ENCODE measurements at places on chromosomes 2 and 18. TPM values are rescaled to one million over a fixed set of nuclear protein-coding genes. Genes with fewer than 3 reads are reported as not detected.

The DYNAP gene
- total RNA-seq, result not detected

The ECEL1 gene
- 0.20 TPM for total RNA-seq

The STEAP3 gene
- total RNA-seq, result 32.7 TPM

The UGT1A3 gene
- total RNA-seq, result 0.19 TPM

The ARHGAP15 gene
- total RNA-seq, result not detected

The ATP6V1C2 gene
- 0.07 TPM for total RNA-seq

The SERPINB3 gene
- not detected for total RNA-seq

The RTP5 gene
- not detected for total RNA-seq

The ALLC gene
- total RNA-seq, result not detected

The CNNM4 gene
- total RNA-seq, result 10.3 TPM

The OST4 gene
- 550 TPM for total RNA-seq

The KATNAL2 gene
- total RNA-seq, result 1.4 TPM

The KLHL14 gene
- not detected for total RNA-seq

The RAB27B gene
- total RNA-seq, result 11.7 TPM

The FEV gene
- not detected for total RNA-seq

The MYO7B gene
- total RNA-seq, result 0.19 TPM

The MC2R gene
- not detected for total RNA-seq

The ACMSD gene
- not detected for total RNA-seq

The LTBP1 gene
- 23.2 TPM for total RNA-seq

The PDE1A gene
- 0.14 TPM for total RNA-seq

The HOXD12 gene
- total RNA-seq, result not detected

The CD28 gene
- not detected for total RNA-seq

The MYO5B gene
- total RNA-seq, result 12.8 TPM

The PRKAG3 gene
- total RNA-seq, result not detected

The SCN3A gene
- total RNA-seq, result not detected

The UCN gene
- 2.0 TPM for total RNA-seq

The CYP1B1 gene
- 5.6 TPM for total RNA-seq

The HOXD13 gene
- 0.24 TPM for total RNA-seq

The KIAA2012 gene
- total RNA-seq, result not detected

The ADAM23 gene
- total RNA-seq, result 12.6 TPM

The PXDN gene
- total RNA-seq, result 15.5 TPM

The ITGA6 gene
- 52.4 TPM for total RNA-seq

The OR6B2 gene
- not detected for total RNA-seq

The CCDC102B gene
- 0.92 TPM for total RNA-seq

The CCDC178 gene
- not detected for total RNA-seq

The SATB2 gene
- 3.4 TPM for total RNA-seq

The RGPD4 gene
- 0.11 TPM for total RNA-seq

The CD302 gene
- total RNA-seq, result 2.5 TPM

The PARD6G gene
- total RNA-seq, result 3.4 TPM
